Choroid plexus epithelial cell (primary cell): ENCODE measurements at places on chromosomes 13 and 19.

DNA sequence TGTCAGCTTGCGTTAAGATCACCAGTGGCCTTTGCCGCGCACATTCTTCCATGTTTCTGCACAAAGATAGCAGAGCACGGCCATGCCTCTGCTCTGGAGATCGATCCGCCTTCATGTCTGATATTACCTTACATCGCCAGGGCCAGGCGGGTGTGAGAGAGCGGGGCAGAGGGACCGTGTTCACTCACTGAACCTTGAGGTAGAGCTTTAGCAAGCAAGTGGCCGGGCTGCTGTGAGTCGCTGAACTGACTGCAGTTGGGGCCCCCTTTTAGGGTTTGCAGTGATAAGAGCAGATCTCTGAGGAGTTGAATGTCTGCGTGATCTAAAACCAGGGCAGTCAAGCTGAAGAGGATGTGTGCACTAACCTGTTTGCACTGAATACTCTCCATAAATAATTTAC, 275.4 kb upstream of the OBI1 start:
- DNase-seq = no peak

DNA sequence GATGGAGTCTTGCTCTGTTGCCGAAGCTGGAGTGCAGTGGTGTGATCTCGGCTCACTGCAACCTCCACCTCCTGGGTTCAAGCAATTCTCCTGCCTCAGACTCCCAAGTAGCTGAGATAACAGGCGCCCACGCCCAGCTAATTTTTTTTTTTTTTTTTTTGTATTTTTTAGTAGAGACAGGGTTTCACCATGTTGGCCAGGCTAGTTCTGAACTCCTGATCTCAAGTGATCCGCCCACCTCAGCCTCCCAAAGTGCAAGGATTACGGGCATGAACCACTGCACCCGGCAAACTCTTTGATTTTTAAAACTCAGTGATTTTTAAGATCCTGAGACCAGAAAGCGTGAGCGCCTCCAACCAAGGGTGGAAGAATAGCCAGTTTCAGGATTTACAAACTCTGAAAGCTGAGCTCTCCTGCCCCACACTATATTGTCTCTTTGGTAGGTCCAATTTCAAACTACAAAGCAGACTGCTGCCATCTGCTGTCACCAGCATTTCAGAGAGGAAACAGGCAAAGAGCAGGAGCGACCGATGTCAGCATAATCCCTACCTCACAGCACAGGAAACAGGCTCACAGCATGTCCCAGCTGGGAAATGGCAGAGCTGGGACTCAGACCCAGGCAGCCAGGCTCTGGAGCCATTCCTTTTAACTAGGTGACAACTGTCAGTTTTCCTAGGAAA, 9.2 kb downstream of the NOSIP start:
- no peak for DNase-seq

GRCh38 chr19:19101540-19101939, 36.7 kb downstream of the TMEM161A start:
- DNase-seq = no peak

DNA sequence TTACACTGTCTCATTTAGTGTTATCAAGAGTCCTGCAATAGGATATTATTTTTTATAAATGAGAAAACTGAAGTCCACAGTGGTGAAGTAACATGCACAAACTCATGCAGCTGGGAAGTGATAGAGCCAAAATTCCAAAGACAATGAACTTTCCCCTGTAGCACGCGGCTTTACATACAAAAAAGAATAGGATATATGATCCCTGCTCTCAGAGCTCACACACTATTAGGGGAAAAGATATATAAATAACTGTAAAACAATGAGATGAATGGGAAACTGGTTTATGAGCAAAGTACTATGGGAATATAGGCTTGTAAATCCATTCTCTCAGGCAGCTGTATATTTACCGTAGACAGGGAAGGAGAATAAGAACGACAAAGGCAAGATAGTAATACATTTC, 39.7 kb downstream of the THSD1 start:
- DNase-seq = no peak

- DNase-seq = no peak
Measured at GRCh38 chr13:50132904-50133357, 117.7 kb downstream of the KCNRG start.
